ENCODE measurements at places on chromosomes 5 and 9.

DNA sequence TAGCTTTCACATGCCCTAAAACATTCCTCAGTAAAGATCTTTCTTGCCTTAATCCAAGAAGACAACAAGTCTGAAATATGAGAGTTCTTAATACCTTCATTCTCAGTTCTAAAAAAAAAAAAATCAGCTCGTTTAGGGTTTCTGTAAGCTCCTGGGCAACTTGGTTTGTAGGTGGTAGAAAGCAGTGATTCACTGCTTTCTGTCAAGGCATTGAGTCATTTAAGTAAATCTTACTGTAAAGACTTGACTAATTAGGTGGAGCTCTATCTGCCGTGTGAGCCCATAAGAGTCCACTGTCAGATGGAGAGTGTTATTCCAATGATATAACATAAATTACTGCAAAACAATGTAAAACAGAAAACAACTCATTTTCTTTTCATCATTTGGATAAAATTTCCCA lies 56.1 kb upstream of the MAST4 start:
- no peak for DNase-seq

DNA sequence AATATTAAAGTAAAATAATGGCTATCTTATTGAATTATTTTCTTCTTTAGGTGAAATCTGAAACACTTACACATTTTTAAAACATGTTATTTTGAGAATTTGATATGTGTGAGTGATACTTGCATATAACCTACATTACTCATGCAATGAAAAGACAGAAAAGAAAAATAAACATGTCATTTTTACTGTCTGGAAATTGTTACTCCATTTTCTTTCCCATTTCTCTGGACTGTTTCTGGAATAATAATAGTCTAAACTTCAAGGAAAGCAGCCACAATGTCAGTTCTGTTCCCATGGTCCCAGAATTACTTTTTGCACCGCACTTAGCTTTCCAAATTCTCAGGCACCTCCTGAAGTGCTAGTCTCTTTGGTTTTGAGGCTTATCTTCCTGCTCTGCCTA lies 145.5 kb downstream of the PRR16 start:
- DNase-seq = no peak

DNA sequence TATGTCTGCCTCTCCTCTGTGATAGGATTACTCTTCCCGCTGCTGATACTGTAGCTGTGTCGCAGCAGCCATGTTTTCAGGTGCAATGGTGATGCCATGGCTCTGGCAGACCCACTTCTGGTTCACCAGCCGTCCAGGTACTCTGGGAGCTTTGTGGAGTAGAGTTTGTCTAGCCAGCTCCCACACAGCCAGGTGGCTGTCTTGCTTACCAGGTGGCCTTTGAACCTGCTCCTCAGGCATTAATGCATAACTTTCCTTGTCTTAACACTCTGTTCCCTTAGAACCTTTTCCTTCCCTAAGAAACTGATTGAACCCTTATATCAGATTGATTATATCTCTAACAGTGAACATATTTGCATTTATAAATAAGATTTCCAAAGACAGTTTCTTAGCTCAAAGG lies 42.2 kb downstream of the F2RL2 start:
- no peak for DNase-seq

DNA sequence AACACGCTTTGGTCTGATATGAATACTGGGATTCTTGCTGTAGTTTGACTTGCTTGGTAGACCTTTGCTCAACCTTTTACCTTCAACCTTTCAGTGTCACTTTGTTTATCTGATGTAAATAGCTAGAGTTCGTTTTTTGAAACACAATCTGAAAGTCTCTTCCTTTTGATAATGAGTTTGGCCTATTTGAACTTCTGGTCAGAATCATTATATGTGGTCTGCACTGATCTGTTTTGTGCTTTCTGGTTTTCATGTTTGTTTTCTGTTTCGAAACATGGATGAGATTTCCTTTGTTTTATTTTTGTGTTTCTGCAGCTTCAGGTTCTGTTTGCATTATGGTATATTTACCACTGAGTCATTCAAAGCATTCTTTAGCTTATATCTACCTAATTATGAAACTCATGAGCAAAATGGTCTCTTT lies 217.5 kb downstream of the GABBR2 start:
- DNase-seq = no peak

GRCh38 chr5:179138568-179138925 lies 78.4 kb downstream of the ZNF354C start:
- DNase-seq = no peak

DNA sequence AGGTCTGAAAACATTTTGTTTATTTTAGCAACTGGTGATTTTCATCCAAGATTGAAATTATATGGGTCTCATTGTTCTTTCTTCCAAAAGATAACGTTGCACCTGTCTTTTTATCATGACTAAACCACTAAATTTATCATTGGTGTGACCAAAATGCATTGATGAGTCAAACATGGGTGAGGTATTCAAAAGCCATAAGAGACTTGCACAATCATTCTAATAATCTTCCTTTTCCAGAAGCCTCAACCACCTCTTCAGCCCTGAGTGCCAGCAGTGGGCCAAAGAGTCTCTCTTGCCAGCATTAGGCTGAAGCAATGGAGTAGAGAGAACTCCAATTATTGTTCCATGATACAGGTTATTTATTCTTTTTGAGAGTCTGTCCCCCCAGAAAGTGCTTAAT lies 198.9 kb downstream of the LURAP1L start:
- DNase-seq = no peak

- DNase-seq = no peak
These were observed 75.3 kb downstream of the FBXW11 start for GRCh38 chr5:171931163-171931562.

Measured in hematopoietic multipotent progenitor cell (in vitro differentiated cells).